ENCODE measurements at places on chromosomes 4 and X. TPM values are rescaled to one million over a fixed set of nuclear protein-coding genes. Genes with fewer than 3 reads are reported as not detected.

- no peak for DNase-seq
Measured at GRCh38 chr4:137981277-137981676, 260.9 kb downstream of the SLC7A11 start.

DNA sequence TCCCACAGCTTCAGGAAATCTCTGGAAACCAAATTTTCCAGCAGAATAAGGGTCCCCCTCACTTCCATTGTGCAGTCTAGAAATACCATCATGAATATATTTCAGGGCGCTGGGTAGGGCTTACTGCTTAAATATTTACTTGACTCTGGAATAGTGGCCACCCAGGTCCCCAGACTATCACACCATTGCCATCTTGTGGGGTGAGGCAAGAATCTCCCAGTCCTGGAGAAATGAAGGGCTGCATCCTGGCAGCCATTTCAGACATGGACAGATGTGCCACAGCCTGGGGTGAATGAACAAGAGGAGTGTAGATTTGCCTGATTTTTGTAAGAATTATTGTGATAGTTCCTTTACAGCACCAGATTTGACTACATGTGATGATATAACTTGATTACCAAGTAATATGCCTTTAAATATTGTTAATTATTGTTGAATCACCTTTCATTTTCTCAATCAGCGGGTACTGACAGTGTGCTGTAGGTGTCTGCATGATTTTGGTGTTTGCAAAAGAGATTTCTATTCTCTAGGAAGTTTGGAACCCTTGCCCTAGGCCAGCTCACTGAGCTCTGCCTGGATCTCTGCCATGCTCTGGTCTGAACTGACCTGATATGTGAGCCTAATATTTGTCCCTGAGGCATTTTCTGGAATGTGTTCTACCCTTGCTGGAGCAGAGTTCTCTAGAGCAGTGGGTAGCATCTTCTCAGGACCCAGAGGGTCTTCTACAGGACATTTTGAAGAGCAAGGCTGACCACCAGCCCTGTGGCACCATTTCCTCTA, 183.4 kb downstream of the KIT start:
- DNase-seq: no peak

GRCh38 chr4:80307183-80307735, 28.3 kb upstream of the CFAP299 start:
- no peak for DNase-seq

- DNase-seq: no peak
Measured at GRCh38 chr4:6634746-6635145, 5.7 kb upstream of the MRFAP1 start.

GRCh38 chr4:39037491-39037825, 5.2 kb upstream of the TMEM156 start:
- DNase-seq: no peak

DNA sequence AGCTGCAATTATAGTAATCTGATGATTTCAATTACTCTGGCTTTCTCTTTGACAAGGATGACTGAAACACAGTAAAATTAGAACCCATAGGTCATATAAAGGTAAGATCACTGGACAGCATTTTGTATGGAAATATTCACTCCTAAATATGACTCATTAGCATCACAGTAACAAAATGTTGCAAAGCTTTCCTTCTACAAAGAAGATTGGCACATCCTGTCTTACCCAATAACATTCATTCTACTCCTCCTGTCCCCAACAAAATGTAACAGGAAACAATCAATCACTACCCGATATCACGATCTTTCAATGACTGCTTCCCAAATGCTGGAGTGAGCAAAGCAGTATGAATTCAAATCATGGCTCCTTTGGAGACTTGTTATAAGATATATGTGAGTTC, 95.3 kb downstream of the FANCB start:
- DNase-seq: no peak

DNA sequence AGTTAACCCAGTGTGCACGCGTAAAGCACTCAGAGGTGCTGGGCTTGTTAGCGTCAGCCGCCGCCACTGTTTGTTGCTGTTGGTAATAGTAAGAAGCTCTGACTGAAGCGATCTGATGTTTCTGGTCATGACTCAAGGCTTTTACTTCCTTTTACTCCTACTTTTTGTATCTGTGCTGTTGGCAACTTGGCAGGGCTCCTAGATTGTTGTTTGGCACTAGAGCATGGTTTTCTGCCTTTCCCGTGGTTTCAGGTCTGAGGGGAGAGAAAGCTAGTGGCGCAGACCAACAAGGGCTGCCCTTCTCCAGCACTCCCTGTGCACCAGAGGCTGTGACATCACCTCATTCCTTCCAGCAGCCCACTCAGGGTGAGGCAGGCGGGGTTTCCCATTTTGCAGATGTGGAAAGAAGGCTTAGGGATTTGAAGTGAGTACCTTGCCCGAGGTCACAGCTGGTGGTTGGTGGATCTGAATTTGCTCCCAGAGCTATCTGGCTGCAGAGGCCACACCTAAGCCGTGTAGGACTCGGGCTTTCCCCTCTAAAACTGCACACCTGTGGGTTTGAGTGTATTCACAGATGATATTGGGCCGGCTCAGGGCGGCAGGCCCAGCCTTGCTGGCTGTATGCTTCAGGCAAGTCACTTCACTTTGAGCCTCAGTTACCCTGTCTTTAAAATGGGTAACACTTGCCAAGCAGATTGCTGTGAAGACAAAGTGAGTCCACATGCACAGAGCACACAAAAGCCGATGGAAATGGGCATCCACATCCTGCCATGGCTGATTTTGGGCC, 51.2 kb upstream of the TADA2B start:
- DNase-seq: peak; percentile 85

GRCh38 chr4:41652971-41653370, 95.6 kb downstream of the PHOX2B start:
- no peak for DNase-seq

The INPP4B gene
- total RNA-seq: 7.6 TPM

The CCDC110 gene
- total RNA-seq: 0.61 TPM

The BANK1 gene
- 1.4 TPM for total RNA-seq

The TRIM61 gene
- not detected for total RNA-seq
